ENCODE measurements at places on chromosomes 11 and 22.

DNA sequence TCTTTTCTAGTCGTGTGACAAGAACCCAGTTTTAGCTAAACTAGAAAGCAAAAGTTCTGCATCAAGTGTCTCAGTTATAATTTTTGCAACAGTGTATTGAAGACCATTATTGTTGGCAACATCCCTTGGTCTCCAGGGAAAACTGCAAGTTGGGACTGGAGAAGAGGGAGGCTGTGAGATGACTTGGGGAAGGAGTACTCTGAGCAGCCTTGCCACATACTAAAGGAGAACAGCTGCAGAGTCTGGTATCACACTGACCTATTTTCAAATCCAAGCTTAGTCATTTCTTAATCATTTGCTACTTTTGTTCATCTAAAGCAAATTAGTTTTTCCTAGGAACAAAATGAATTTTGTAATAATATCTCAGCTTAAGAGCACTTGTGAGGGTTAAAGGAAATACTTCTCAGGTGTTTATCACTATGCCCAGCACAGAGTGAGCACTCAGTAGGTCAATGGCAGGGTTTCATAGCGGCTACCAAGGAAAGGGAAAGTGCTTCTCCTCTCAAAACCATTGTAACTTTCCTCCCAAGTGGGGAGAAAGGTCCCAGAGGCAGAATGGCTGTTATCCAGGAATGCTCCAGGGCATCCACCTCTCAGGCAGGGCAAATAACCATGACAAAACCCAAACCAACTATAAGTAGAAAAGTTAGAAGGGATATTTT is 247.1 kb downstream of the C11orf87 start:
- no peak for DNase-seq

GRCh38 chr22:39087098-39087497 is 9.9 kb upstream of the APOBEC3H start:
- DNase-seq, result no peak

DNA sequence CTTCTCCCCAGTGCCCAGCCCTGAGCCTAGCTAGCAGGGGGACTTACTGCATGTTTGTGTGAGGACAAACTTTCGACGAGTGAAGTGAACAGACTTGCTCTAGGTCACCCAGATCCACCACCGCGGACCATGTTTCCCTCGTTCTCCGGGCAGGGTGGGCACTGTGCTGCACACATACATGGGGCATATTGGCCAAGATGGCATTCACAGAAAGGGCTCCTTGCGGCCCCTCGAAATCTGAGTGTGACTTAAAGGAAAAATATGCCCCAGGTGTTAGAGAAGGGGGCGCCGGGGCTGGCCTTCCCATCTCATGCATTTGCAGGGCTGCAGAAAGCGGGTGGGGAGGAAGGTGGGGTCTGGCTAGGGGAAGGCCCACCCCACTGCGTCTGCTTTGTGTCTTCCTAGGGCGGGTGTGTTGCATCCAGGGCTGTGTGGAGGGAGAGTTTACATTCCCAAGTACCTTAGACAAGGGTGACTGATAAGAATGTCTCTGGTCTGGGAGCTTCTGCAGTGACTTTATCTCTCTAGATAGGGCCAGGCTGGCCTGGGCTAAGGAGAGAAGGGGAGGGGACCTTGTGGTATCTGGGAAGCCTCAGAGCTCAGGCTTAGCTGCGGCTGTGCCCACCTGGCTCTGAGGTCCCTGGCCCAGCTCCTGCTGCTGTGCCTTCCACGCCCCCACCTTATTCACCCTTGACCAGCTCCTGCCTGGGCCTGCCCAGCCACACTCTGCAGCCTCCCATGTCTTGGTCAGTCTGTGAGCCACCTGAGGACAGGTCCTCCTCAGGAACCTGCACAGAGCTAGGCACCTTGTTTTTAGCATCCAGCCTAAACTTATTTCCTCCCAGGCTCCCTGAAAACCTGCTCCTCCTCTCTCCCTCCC is 45.8 kb downstream of the LRRC32 start:
- no peak for DNase-seq

GRCh38 chr11:17371614-17372013 is 16.8 kb downstream of the KCNJ11 start:
- no peak for DNase-seq
